ENCODE measurements at places on chromosomes 2 and 18. TPM values are rescaled to one million over a fixed set of nuclear protein-coding genes. Genes with fewer than 3 reads are reported as not detected.

The FIGN gene
- polyA plus RNA-seq: 2.1 TPM

The KCNG2 gene
- polyA plus RNA-seq: 0.57 TPM

The CCDC85A gene
- not detected for polyA plus RNA-seq

The GKN2 gene
- polyA plus RNA-seq: not detected

The MEIS1 gene
- polyA plus RNA-seq: 87.2 TPM

The EDAR gene
- polyA plus RNA-seq: not detected

The INPP5D gene
- 0.43 TPM for polyA plus RNA-seq

The RESP18 gene
- not detected for polyA plus RNA-seq

The GPR35 gene
- 0.06 TPM for polyA plus RNA-seq

DNA sequence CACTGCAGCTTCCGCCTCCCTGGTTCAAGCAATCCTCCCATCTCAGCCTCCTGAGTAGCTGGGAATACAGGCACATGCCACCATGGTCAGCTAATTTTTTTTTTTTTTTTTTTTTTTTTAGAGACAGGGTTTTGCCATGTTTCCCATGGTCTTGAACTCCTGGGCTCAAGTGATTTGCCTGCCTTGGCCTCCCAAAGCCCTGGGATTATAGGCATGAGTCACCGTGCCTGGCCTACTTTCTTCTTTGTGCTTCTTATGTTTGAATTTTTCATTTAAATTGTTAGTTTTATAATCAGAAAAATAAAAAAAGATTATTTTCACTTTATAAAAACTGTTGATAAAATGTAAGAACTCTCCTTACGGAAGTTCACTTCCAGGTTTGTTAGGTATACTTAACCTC is 101.5 kb upstream of the LPIN2 start:
- DNase-seq: no peak

- no peak for DNase-seq
These were observed 36.2 kb downstream of the CHRNA1 start for GRCh38 chr2:174728096-174728495.

DNA sequence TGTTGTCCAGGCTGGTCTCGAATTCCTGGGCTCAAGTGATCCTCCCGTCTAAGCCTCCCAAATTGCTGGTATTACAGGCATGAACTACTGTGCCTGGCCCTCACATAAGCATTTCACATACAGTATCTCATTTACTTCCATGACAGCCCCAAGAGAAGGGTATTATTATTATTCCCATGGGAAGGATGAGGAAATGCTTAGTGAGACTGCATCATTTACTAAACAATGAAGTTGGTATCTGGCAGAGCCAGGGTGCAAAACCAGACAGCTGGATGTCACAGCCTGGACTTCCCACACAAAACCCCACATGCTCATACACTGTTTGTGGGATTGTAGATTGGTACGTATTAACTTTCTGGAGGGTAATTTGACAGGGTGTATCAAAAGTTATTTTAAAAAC is 29.9 kb downstream of the DAPL1 start:
- no peak for DNase-seq

- DNase-seq: no peak
These were observed 81.6 kb downstream of the HS6ST1 start for GRCh38 chr2:128237081-128237534.

DNA sequence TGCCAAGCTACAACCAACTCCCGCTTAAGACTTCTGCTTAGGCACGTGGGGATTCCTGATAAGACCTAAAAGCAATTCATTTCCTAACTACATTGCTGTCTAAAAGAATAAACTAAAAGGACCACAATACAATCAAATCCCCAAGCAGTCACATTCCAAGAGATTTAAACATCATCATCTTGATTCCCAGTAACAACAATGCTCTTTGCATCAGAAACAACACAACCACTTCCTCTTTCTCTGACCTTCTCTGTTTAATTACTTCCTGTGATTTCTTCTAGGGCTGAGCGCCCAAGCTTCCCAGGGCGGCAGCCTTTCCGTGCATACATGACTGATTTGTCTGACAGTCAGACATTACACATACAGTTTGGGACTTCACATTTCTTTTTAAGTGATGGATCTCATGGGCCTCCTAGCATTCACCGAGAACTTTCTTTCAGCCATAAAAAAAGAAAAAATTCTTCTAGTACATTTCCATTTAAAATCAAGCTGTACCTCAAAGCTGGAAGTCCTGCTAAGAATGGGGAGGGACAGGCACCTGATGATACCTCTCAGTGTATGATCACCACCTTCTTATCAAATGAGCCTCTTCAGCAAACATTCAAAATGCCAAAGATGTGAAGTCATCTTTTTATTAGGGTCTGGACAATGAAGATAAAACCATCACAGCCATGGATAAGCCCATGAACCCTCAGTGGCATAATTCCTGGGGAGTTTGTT is 11.5 kb downstream of the SPRED2 start:
- peak; percentile 38 for DNase-seq

GRCh38 chr2:137115081-137115794 is 349.9 kb downstream of the THSD7B start:
- DNase-seq: no peak

- DNase-seq: peak; percentile 68
These were observed 98.7 kb downstream of the STPG4 start for GRCh38 chr2:47056374-47056773.

DNA sequence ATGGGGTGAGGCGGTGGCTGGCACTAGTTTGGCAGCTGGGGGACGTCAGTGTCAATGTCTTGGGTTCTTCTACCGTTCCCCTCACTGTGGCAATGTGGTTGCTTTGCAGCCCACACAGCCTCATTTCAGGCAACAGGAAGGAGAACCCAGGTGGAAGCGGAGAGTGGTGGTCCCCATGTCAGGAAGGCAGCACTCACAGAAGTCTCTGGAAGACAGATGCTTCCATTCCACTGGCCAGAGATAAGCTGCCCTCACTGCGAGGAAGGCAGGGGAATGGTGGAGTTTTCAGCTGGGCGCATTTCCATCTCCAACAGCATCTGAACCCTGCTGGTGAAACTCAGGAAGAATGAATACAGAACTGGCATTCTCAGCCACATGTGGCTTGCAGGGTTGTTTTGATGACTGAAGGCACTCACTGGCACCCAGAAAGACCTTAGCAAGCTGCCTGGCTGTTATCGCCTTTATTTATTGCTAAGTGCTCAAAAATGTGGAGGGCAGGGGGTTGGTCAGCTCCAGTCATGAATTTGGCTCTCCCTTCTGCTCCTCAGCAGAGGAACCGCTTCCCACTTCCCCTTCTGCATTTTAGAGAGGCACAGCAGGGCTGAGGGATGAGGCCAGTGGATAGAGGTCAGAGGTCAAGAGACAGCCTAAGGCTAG is 19.4 kb downstream of the KCNIP3 start:
- no peak for DNase-seq

- DNase-seq: no peak
These were observed 487.8 kb downstream of the GALR1 start for GRCh38 chr18:77737405-77737804.

DNA sequence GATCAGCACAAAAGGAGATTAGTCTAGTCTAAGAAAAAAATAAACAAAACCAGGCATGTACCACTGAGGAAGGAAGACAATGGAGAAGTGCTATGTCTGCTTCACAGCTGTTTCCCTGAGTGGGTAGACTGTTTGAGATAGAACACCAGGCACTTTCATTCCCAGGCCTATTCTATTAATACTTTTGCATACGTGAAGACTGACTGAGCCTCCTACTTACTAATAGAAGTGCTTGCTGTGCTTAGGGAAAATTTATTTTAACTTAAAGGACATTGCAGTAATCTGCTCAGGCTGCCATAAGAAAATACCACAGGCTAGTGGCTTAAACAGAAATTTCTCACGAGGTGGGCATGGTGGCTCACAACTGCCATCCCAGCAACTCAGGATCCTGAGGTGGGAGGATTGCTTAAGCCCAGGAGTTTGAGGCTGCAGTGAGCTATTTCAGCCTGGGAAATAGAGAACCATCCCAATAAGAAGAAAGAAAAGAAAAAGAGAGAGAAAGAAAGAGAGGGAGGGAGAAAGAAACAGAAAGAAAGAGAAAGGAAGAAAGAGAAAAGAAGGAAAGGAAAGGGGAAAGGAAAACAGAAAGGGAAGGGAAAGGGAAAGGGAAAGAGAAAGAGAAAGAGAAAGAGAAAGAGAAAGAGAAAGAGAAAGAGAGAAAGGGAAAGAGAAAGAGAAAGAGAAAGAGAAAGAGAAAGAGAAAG is 33.0 kb downstream of the CMPK2 start:
- DNase-seq: no peak

GRCh38 chr2:218187296-218188015 is 20.7 kb upstream of the CXCR1 start:
- DNase-seq: no peak

GRCh38 chr2:136130045-136130444 is 12.1 kb upstream of the CXCR4 start:
- DNase-seq: no peak

- DNase-seq: no peak
These were observed 7.7 kb downstream of the HOXD3 start for GRCh38 chr2:176164611-176165369.

DNA sequence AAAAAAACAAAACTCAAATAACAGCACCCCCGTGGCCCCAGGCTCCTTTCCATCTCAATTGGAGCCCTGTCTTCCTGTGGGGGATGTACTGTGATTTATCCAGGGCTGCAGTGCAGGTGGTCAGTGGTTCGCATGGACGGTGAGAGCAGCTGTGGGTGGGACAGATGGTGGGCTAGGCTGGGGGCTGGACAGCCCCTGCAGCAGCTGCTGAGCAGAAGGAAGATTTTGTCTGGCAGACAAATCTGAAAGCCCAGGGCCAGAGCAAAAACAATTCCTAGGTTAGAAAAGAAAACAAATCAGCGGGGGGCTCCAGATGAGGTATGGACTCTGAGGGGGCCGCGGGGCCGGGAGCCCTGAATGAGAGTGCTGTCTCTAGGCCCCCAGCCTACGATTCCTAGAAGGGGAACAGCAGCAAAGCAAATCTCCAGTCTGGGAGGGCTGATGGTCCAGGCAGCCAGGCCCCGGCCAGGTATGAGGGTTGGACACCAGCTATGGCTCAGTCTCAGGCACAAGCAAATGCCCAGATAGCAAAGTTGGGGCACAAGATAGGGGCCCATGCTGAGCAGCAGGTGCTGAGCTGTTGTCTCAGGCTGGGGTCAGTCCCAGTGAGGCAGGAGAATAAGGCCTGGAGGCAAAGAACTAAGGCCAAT is 45.4 kb downstream of the SOWAHC start:
- no peak for DNase-seq

- no peak for DNase-seq
These were observed 59.2 kb downstream of the CCDC141 start for GRCh38 chr2:178990533-178991241.

GRCh38 chr2:219178377-219179175 is 501 bp downstream of the RETREG2 start:
- no peak for DNase-seq

DNA sequence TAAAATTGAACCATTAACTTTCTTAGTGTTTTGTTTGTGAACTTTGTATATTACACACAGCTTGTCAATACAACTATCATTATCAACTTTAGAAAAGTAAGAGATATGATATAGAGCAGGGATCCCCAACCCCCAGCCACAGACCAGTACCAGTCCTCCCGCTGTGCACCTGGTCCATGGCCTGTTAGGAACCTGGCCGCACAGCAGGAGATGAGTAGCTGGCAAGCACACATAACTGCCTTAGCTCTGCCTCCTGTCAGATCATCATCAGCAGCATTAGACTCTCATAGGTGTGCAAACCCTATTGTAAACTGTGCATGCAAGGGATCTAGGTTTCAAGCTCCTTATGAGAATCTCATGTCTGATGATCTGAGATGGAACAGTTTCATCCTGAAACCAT is 491.0 kb upstream of the NXPH2 start:
- DNase-seq: no peak

DNA sequence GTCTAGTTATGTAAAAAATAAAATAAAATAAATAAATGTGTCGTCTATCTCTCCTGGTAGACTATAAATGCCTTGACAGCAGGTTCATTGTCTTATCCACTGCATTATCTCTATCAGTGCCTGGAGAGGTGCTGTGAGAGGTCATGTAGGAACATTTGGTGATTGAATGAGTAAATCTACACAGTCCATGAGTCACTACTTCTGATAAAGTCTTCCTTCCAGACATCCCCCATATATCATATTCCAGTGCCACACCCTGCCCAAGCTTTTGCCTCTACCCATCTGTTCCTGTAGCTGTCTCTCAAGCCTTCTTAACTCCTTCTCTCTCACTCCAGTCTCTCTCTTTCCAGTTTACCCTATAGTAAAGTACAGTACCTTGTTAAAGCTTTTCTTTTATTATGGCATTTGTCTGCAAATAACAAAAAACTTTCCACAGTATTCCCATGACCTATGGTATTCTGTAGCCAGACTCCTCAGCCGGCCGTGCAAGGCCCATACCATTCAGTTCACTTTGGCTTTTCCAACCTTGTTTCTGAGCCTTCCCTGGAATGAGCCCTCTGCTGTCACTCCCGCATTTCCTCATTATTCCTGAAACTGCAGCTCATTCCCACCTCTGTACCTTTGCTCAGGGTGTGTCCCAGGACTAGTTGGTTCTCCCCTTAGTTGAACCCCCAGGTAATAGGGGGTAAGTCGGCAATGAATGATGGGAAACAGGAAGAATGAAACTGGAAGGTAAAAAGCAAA is 37.5 kb downstream of the ANXA4 start:
- no peak for DNase-seq

DNA sequence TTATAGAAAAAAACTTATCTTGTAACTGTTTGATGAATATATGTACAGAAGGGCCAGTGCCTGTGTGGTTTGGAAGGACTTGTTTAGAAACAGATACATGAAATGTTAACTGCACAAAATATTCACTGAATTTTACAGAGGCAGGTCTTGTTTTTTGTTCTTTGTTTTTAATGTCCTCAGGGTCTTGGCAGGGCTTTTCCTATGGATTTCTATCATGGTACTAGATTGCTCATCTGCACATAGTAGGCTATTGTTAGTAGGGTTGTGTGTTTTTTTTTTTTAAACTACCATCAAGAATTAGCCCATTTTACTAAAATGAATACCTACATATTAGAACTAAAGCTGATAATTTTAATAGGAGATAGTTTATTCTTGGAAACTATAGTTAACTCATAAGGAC is 3.5 kb downstream of the CABYR start:
- no peak for DNase-seq

- no peak for DNase-seq
These were observed 62.0 kb downstream of the SLC35F5 start for GRCh38 chr2:113694438-113694837.

GRCh38 chr2:203887677-203888076 is 20.1 kb downstream of the CTLA4 start:
- DNase-seq: no peak

- no peak for DNase-seq
These were observed 26.5 kb downstream of the CRYGD start for GRCh38 chr2:208097801-208098200.

DNA sequence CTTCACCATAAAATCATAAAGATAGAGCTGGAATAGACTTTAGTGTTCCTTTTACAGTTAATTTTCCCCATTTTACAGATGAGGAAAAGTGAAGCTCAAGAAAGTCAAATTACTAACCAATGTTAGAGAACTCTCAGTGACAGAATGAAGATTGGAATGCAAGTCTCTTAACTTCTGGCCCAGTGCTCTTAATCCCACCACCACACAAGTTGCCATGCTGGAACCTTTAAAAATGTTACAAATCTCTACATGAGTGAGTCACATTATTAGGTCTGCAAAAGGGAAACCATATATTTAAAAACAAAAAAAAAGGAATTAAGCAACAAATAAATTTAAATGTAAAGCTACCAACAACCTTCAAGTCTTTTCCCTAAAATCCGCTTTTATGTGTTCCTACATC is 3.5 kb downstream of the NCKAP1 start:
- DNase-seq: no peak

GRCh38 chr2:43019025-43019367 is 207.4 kb downstream of the ZFP36L2 start:
- no peak for DNase-seq
